ENCODE measurements at places on chromosomes 16 and 17. TPM values are rescaled to one million over a fixed set of nuclear protein-coding genes. Genes with fewer than 3 reads are reported as not detected.

- no peak for DNase-seq
These were observed 63.4 kb downstream of the CRLF3 start for GRCh38 chr17:30761060-30761459.

DNA sequence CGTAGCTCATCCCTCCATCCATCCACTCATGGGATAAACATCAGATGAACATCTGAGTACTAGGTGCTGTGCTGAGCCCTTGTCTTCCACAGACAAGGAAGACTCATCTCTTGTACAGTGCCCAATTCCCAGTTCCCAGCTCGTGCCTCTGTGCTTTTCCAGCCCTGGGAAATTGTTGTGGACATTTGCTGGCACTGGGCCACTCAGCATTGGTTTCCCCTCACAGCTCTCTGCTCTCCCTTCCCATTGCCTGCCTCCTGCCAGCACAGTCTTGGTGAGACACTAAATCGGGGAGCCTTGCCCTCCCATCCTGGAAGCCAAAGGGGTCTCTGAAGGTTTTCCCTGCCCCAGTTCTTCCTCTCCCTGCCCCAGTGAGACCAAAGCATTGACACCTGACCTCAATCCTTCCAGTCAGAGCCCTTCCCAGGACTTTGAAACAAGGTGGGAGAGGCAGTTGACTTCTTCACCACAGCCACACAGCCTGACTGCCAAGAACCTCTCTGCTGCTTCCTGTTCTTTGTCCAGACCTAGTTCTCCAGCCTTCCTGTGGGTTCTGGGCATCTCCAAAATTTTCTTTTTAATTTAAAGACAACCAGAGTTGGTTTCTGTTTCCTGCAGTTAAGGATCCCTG, 50.2 kb downstream of the WSB1 start:
- no peak for DNase-seq

- no peak for DNase-seq
These were observed 647 bp upstream of the SECTM1 start for GRCh38 chr17:82334204-82334621.

- DNase-seq = no peak
These were observed 11.3 kb upstream of the PRR29 start for GRCh38 chr17:63986821-63987220.

DNA sequence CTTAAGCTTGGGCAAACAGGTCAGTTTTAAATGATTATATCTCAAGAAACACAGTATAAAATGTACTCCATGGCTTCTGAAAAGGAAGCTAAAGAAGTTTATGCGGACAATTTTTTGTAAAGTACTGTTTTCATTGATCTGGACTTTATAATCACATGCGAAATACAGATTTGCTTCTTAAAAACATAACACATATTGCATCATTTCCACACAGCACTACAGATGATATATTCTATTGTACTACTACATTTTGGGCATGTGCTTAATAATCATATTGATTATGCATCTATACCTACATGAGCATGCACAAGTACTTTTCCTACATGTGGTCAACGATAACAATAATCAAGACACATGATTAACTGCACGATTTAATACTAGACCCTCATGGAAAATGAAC, 22.5 kb downstream of the TRIM37 start:
- no peak for DNase-seq

GRCh38 chr16:87185308-87185707, 131.9 kb downstream of the C16orf95 start:
- no peak for DNase-seq

DNA sequence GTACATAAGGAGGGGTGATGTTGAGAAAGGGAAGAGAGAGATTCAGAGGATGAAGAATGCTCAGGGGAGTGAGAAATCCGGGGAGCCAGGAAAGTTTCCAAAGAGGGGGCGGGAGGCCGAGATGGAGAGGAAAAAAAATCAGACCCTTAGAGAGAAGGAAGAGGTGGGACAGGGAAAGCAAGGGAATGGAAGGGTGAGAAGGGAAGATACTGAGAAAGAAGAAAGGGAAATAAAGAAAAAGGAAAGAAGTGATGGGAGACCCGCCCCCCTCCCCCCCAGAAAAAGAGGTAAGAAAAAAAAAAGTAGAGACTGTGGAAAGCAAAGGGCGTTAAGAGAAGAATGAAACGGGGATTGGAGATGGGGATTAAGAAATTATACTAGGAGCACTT, 507 bp downstream of the DYNLRB2 start:
- no peak for DNase-seq

- no peak for DNase-seq
These were observed 359.3 kb downstream of the CA10 start for GRCh38 chr17:51799240-51799639.

DNA sequence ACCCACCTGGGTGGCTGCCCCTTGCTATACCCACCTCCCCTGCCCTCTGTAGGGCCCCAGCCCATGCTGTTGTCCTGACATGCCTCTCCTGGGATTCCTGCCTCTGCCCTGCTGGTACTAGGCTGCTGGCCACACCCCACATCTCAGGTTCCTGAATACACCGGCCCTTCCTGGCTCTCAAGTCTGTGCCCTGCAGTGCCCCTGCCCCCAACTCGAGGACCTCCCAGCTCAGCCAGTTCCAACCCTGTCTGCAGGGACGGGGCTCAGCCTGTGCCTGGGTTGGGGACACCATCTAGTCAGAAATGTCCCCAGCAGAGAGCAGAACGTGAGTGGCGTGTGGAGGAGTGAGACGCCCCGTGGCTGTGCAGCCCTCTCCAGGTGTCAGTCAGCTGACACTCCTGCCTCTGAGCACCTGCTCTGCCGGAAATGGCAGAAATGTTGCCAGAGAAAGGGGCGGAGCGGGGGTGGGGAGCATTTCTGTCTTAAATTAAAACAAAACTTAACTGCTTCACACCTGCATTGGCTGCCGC, 28.7 kb downstream of the ACSF3 start:
- no peak for DNase-seq

- no peak for DNase-seq
These were observed 10.7 kb upstream of the BCO1 start for GRCh38 chr16:81227785-81228184.

DNA sequence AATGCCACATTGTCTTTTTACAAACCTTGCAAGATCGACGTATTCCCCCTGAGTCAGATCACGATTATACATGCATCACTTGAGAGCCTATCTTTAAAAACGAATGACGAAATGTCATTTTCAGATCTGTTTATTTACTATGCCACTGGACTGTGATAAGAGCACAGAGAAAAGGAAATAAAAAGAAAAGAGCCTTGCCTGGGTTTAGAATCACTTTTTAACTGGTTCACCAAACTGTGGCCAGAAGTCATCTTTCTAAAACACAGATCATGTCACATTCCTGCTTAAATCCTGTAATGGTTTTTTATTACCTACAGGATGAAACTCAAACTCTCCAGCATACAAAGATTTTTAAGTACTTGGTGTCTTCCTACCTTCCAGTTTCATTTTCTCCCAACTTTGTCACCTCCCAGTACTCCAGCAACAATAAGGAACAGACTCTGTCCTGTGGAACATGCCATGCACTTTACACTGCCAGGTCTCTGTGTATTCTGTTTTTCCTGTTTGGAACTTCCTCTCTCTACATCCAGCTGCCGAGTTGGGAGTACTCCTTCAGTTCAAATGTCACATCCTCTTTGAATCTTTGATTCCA, 91.5 kb downstream of the SNX11 start:
- no peak for DNase-seq

DNA sequence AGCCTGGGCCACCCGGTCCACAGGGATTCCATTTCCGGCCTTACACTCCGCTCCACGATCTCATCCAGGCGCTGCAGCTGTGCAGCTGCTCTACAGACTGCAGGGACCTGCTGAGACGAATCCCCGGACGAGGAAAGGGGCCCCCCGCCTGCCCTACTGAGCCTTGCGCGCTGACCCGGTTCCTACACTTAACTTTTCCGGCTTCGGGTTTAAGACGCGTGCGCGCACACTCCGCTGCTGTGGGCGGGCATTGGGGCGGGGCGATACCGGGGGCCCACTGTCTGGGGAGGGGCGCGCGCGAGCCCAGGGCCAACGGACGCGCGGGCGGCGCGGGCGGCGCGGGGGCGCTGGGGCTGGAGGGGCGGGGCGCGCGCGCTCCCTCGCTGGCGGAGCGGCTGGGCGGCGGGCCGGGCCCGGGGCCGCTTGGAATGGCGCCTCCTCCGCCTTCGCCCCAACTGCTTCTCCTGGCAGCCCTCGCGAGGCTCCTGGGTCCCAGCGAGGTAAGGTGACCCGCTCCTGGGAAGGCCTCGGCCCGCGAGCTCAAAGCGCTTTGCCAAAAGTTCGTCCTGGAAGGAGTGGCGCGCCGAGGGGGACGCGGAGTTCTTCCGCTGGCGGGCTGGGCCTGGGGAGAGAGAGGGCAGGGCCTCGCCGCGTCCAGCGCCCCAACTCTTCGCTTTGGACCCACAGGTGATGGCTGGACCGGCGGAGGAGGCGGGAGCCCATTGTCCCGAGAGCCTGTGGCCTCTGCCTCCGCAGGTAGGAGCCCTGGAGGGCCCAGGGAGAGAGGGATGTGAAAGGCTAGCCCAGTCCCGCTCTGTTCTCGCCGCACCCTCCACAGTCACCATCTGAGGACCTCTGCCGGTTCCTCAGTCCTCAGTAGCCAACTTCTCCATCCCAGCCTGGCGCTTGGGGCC, at the start of gene TP53I13:
Gene TP53I13, plus strand, starts transcription at position 371 of the 914 bp plus-strand sequence. Its CDS starts 58 bp downstream, at position 429.
- DNase-seq = no peak

DNA sequence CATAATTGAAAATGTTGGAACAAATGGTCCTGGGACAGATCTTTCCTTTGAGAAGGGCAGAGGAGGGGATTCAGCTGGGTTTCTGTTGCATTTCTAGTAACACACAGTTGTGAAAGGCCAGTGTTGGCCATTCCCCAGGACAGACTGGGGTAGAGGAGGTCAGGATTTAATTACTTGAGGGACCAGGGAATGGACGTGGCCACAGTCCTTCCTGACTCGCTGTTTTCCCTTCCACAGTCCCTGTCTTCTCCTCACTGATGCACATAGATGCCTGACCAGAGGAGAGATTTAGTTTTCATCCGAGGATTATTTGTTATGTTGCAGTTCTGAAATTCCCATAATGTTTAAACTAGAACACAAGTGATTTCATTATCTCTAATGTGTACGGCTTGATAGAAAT, 25.2 kb upstream of the HEATR6 start:
- DNase-seq = no peak

- DNase-seq = no peak
These were observed 7.4 kb downstream of the ZACN start for GRCh38 chr17:76086384-76086783.

- no peak for DNase-seq
These were observed 58.8 kb upstream of the GRIN2A start for GRCh38 chr16:10240854-10241613.

GRCh38 chr16:81415751-81416150, 28.9 kb upstream of the CMIP start:
- no peak for DNase-seq

DNA sequence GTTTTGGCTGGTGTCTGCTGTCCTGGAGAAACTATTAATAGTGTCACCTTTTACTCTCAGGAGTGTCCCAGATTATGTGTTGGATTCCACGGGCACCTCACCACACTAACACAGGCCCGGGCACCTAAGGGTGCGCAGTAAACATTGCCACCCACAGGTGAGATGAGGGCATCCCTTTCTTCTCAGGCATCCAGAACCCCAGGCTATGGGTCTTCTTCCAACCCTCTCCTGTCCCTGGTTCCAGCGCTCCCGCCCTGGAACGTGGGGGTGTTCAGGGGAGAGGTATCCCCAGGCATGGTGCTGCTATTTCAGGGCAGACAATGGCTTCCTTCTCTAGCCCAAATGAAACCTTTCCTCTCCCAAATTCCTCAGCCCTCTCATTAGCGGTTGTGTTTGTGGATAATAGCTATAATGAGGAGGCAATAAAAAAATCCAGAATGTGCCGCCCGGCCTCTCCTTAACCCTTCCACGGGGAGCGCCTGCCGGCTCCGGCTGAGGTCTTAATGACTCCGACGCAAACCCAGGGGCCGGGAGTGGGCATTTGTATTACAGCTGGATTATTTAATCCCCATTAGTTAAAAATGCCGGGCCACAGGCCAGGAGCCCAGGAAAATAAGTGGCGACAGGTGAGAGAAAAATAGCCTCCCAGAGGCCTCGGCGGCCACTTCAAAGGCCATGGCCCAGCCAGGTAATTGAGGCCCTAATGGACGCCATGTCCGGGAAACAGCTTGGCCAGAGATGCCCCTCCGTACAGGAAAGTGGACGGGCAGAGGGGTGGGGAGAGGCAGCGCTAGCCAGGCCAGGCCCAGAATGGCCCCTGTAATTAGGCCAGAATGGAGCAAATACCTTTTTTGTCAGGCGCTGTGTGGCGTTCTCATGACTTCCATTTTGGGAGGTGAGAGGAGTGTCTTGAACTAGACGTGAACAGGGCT, 102.8 kb downstream of the IRX5 start:
- DNase-seq = no peak

- DNase-seq = no peak
These were observed 1.7 kb upstream of the ITGAE start for GRCh38 chr17:3802461-3803307.

- no peak for DNase-seq
These were observed 13.8 kb upstream of the CTCF start for GRCh38 chr16:67548265-67549126.

DNA sequence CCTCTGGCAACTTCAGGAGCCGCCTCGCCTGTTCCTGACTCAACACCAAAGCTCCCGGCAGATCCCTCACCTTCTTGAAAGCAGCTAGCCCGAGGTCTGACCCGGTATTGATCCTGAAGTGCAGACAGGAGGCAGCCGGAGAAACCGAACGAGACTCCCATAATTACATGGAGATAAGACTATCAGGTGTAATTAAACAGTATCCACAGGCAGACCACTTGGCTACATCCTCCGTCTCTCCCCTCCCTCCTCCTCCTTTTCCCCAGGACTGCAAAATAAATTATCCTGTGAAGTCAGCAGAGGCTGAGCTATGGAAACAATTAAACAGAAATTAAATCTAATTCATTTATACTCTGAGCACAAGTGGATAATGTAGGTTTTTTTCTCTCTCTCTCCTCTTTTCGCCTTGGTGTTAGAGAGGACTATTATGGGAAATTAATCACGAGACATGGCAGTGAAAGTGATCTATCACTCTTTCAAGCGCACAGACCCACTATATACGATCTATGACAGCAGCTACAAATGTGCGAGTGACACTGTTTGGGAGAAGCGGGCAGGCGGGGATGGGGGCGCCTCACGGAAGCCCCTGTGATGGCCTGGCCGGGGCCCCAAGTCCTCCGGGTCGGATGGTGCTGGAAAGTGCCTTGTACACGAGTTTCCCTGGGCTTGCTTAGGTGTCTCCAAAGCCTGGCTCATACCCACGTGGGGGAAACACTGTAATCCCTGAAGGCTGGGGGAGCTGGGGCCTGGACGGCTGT, 92.8 kb downstream of the RBFOX3 start:
- DNase-seq = no peak

NPIPB6 gene
- 0.07 TPM for total RNA-seq

PTX4 gene
- total RNA-seq = not detected

SDR42E2 gene
- 0.12 TPM for total RNA-seq

CNTNAP4 gene
- not detected for total RNA-seq

NTN3 gene
- 0.23 TPM for total RNA-seq

SLC5A10 gene
- total RNA-seq = not detected

TNFRSF13B gene
- total RNA-seq = not detected

TOP2A gene
- 206 TPM for total RNA-seq

GABARAP gene
- total RNA-seq = 298 TPM
